HFF-Myc (cell line): ENCODE measurements at places on chromosomes 1 and 21.

DNA sequence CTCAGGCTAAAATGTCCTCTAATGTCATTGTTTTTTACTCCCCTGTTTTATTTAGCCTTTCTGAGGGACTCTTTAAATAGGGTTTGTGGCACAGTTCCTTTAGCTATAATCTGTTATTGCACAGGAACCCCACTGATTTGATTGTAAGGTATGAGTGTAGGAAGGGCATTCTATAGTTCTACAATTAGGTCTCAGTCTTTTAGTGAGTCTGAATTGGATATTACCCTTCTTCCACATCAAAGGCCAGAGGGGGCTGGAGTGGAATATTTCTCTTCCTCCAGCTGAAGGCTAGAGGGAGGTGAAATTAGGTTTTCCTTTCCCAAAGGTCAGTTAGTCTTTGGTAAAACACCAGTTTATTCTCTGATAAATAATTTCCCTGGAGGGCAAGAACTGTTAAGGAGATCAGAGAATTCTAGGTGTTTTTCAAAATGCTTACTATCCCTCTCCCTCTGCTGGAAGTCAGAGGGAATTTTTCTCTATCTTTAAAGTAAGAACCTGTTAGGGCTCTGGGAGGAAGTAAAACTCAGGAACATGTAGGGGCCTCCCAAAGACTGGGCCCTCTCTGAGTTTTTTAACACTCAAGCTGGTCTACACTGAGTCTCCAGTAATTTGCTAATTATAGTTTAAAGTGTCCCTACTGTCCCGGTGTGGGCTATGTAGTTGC is 176.3 kb upstream of the ZNHIT6 start:
- DNase-seq = no peak

- no peak for DNase-seq
Observed at GRCh38 chr1:45785583-45785982, 17.8 kb upstream of the MAST2 start.

DNA sequence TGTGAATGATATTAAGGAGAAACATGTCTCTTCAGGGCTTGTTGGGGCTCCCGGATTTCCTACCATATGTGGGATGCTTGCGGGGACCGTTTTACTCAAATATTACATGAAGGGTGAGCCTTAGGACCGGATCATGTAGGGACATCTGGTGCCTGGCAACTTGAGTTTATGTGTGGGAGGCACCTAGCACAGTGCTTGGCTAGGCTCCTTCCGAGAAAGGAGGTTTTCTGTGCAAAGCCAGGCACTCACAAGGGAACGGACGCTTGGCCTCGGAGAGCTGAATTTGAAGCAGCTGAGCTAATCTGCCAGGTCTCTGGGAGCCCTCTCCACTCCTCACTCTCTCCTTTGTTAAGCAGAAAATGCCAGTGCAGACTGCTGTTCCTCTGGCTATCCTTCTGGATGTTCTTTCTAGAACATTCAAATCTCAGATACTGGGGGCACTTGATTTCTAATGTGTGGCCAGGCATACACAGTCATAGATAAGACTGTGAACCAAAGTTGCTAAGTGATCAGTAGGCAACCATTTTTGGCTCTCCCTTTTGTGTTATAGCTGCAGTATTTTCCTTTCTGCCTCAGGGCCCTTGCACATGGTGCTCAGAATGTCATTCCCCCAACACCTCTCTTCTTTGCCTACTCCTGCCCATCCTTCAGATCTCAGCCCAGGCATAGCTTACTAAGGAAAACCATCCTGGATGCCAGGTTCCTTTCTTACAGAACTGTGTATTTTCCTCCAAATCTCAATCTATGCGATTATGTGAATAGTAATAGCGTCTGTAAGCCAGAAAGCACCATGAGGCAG is 216.6 kb upstream of the CSF3R start:
- DNase-seq = no peak

GRCh38 chr21:18655931-18656330 is 252.3 kb upstream of the TMPRSS15 start:
- no peak for DNase-seq

- DNase-seq = no peak
Observed at GRCh38 chr1:231315887-231316286, 21.8 kb downstream of the EXOC8 start.

DNA sequence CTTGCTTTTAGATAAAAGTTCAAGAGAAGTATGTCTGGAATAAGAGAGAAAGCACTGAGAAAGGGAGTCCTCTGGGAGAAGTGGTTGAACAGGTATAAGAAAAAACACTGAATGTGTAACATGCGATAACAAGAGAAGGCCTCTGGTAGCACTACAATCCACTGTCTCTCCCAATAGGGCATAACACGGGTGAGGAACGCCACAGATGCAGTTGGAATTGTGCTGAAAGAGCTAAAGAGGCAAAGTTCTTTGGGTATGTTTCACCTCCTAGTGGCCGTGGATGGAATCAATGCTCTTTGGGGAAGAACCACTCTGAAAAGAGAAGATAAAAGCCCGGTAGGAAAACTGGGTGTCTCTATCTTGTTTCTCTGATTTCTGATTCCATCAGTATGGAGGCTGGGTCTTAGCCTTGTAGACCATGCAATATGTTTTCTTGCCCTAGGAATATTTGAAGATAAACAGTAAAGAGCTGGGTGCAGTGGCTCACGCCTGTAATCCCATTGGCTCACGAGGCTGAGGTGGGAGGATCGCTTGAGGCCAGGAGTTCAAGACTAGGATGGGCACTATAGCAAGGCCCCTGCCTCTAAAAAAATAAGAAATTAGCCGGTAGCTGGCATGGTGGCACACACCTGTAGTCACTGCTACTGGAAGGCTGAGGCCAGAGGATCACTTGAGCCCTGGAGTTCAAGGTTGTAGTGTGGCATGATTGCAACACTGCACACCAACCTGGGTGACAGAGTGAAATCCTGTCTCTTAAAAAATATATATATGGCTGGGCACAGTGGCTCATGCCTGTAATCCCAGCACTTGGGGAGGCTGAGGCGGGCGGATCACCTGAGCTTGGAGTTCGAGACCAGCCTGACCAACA is 40.4 kb downstream of the DAP3 start:
- DNase-seq = peak; percentile 52

- DNase-seq = no peak
Observed at GRCh38 chr1:50378770-50379169, 44.5 kb downstream of the DMRTA2 start.

- DNase-seq = peak; percentile 65
Observed at GRCh38 chr1:212485913-212486618, 53.3 kb downstream of the NENF start.

DNA sequence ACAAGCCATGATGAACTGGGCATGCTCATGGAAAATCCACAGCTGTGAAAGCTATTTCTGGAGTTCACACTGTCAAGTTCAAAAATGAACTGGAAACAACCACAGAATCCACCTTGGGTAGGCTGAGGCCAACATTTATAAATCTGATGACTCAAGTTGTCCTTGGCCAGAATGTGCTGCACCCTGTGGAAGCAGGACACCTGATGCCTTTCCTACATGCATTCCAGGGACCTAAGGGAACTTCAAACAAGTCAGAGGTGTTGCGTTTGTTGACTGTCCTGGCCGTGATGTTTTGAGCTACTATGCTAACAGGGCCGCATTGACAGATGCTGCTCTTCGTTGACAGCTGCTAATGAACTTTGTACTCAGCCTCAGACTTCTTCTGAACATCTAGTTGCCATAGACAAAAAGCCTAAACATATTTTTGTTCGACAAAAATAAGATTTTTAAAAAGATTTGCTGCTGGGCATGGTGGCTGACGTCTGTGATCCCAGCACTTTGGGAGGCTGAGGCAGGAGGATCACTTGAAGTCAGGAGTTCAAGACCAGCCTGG is 127.9 kb upstream of the SLC45A1 start:
- DNase-seq = no peak

DNA sequence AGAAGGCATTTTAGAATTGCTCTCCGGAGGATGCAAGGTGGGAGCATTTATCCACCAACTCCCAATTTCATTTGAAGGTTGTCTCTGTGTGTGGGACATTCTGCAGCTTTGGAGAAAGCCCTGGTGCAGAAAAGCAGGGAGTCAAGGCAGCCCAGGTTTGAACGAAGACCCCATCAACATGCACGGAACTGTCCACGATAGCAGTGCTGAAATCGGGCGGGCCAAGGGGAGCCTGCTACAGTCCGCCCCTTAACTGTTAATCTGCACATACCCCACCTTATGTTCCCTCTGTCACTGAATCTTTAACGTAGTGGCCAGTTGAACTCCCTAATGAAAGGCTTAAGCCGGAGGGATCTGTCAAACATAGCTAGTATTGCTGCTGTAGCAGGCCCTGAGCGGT is 68.8 kb upstream of the C1orf174 start:
- DNase-seq = no peak

DNA sequence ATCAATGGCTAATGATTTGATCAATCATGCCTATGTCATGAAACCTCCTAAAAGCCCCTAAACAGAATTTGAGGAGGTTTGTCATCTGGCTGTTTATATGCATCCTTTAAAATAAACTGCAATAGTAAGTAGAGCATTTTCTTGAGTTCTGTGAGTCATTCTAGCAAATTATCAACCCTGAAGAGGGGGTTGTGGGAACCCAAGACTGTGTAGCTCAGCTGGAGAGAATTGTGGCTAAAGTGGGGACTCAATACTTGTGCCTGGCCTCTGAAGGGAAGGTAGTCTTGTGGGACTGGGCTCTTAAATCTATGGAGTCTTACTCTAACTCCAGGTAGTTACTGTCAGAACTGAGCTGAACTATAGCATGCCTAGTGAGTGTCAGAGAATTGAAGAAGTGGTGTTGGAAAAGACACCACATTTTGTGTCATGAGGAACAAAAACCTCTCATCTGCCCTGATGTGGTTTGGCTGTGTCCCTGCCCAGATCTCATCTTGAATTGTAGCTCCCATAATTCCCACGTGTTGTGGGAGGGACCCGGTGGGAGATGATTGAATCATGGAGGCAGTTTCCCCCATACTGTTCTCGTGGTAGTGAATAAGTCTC is 402.4 kb downstream of the USH2A start:
- no peak for DNase-seq

- no peak for DNase-seq
Observed at GRCh38 chr1:196438329-196438728, 169.9 kb downstream of the KCNT2 start.

DNA sequence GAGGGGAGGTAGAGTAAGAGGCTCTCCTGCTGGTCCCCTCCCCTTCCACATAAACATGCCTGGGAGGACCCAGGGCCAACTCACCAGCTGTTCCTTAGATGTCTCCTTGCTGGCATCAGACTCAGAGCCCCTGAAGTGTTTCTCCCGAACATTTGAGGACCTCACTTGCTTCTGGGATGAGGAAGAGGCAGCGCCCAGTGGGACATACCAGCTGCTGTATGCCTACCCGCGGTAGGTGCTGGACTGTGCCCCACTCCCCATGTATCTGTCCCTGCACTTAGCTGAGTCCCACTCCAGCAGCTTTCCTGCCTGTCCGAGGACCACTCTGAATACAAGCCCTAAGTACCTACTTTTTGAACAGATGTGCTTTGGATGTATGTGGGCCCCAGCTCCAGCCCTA is 383 bp downstream of the MPL start:
- DNase-seq = no peak

GRCh38 chr21:39363607-39364555 is 15.0 kb upstream of the HMGN1 start:
- DNase-seq = no peak

GRCh38 chr21:44455524-44456213 is 359 bp downstream of the LRRC3 start:
- DNase-seq = no peak

GRCh38 chr1:50197216-50197615 is 88.5 kb downstream of the ELAVL4 start:
- no peak for DNase-seq

DNA sequence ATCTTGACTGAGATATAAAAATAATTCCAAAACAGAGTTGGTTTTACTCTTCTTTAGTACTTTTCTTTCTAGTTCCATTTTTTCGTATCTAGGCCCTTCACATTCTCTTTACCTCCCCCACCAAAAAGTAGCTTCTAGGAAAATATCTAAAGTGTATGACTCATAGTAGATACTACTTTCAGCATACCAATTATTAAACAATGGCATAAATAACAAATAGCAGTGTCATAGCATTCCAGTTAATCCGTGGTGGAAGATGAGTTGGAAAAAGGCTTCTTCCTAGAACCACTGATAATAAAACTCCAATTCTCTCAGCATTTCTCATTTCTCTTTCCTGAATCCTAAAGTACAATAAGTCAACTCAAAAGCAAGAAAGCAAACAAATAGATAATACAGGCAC is 859.0 kb upstream of the B3GALT2 start:
- DNase-seq = peak; percentile 7

GRCh38 chr1:16068356-16069270 is 4.8 kb downstream of the FAM131C start:
- no peak for DNase-seq

GRCh38 chr21:36929622-36930021 is 36.8 kb downstream of the HLCS start:
- no peak for DNase-seq

- DNase-seq = no peak
Observed at GRCh38 chr1:197208945-197209344, 59.1 kb upstream of the CRB1 start.

GRCh38 chr1:42096554-42096953 is 56.7 kb upstream of the GUCA2B start:
- DNase-seq = no peak

DNA sequence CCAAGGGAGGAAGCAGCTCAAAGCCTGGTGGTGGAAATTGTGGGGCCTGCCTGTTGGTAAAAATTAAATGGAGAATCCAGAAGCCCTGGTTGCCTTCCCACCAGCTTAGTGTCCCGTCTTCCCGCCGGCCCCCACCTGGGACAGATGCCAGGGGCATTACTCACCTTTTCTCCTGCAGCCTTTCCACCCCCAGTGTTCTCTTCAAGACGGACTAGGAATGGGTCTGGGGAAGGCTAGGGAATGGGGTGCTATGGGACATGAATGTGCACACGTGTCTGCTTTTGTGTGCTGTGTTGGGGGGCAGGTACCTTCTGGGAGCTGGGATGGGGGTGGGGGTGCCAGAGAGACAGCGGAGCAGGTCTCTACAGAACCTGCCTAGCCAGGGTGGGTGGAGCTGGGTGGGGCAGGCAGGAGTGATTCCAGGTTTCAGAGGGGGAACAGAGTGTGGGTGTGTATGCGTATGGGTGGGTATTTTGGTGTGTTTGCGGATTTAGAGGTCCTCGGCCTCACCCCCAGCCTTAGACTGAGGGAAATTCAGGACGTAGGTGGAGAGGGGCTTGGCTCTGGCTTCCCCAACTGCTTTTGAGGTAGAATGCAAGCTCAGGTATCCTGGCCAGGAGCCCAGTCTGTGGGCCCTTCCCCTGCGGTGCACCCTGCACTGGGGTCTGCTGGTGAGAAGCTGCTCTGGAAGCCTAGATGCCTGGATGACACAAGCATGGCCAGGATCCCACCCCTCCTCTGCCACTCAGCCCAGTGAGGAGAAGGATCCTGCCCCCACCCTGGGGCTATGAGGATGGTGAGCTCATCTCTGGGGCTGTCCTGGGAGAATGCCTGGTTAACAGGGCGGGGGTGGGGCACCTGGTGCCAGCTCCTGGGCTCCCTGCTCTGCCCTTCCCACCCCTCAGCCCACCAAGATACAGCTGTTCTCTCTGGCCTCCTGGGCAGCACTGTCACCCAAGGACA is 7.8 kb downstream of the VANGL2 start:
- DNase-seq = no peak

GRCh38 chr1:178704833-178705232 is 20.2 kb upstream of the RALGPS2 start:
- no peak for DNase-seq

- no peak for DNase-seq
Observed at GRCh38 chr1:19688041-19688842, 23.6 kb downstream of the HTR6 start.

- DNase-seq = no peak
Observed at GRCh38 chr1:209710847-209711246, 6.2 kb downstream of the HSD11B1 start.
